Pons (tissue), 1 donor: ENCODE measurements at places on chromosomes 5 and 9.

- DNase-seq: peak; percentile 2
Observed at GRCh38 chr9:133960568-133961129, 31.5 kb downstream of the VAV2 start.

DNA sequence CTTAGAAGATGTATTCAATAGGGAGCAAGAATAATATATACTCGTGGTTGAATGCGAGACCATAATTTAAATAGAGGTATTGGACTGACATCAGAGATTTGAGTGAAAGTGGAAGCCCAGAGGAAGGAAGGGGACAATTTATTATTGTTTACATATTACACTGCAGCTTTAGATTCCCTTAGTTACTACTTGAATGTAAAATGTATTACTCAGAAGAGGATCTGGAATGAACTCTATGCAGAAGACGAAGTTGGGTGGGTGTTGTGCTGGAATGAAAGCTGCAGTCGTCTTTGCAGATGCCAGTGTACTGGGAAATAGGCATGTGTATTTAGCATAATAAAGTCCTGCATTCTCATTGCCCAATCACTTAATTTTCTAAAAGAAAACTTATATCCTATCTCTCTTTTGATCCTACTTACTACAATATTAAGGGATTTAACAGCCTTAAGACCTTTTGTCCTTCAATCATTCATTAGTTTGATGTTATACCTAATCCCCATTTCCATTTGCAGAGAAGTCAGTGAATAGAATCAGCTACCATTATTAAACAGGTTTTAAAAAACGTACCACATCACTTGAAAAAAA, 570.7 kb upstream of the WWC1 start:
- no peak for DNase-seq

DNA sequence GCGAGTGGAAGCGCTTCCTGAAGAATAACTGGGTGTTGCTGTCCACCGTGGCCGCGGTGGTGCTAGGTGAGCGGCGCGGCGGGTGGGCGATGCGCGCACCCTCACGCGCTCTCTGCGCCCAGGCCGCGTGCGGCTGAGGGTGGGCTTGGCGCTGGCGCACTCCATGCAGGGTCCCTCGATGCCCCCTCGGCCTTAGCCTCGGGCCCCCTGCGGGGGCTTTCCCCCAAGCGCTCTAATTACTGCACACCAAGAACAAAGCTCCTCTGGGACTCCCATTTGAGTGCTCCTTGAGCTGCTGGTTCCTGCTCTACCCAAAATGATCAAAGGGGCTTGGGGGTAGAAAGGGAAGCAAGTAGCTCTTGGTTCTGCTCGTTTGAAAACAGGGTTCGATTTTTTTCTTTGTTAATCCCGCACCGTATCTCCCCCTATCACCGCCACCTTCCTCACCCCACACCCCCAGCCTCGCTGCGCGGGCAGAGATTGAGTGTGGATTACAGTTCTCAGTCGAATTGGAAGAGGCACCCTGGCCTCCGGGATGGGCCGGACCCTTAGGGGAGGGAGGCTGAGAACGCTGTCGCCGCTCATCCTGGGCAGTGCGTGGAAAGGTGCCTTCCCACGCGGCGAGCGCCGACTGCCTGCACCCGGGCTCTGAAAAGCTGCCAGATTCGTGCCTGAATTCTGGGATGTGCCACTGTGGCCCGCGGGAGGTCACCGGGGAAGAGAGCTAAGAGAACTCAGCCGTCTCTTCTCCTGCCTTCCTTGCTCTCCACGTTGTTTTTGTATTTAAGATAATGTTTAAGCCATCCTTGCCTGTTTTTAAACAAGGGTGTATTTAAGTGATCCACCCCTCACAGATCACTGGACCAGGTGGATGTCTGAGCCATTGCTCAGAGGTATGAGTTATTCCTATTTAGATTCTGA, 697 bp downstream of the SLC1A1 start:
- no peak for DNase-seq

GRCh38 chr5:178221282-178221681, 11.3 kb downstream of the PHYKPL start:
- peak; percentile 25 for DNase-seq

DNA sequence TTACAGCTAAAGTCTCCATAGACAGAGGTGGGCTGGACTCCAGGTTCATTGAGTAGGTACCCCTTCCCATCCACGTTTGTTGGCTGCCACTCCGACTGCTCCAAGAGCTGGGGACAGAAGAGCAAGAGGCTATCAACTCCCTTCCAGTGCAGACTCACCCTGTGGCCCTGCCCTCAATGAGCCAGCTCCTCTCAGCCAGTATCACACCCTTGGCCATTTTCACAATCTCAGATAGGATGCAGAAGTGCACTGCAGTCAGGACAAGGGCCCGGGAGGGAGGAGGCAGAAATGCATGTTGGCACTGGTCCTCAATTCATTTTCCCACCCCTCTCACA, 6.2 kb downstream of the IRF1 start:
- DNase-seq: no peak

DNA sequence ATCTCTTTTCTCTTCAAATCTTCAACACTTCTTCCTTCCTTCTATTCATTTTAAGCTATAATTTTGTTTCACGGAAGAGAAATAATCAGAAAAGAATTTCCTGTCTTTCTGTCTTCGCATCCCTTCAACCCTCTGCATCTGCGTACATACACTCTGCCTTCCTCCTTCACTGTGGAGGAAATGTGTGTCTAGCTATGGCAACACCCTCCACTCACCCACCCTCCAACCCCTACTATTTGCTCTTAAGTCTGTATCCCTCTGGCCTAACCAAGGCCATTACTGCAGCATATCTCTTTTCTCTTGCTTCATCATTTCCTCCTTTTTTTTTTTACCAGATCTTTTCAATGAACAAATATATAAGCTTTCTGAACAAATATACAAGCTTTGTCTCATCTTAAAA, 105.7 kb upstream of the NUDT12 start:
- DNase-seq: no peak

- no peak for DNase-seq
Observed at GRCh38 chr9:23556459-23556858, 269.6 kb downstream of the ELAVL2 start.

GRCh38 chr5:36854402-36855140, 22.0 kb upstream of the NIPBL start:
- no peak for DNase-seq
